ENCODE measurements at places on chromosomes 3 and 15.

- no peak for DNase-seq
Observed at GRCh38 chr3:16816048-16816780, 68.5 kb upstream of the PLCL2 start.

GRCh38 chr3:162538491-162538890 lies 1041.9 kb downstream of the OTOL1 start:
- DNase-seq, result no peak

DNA sequence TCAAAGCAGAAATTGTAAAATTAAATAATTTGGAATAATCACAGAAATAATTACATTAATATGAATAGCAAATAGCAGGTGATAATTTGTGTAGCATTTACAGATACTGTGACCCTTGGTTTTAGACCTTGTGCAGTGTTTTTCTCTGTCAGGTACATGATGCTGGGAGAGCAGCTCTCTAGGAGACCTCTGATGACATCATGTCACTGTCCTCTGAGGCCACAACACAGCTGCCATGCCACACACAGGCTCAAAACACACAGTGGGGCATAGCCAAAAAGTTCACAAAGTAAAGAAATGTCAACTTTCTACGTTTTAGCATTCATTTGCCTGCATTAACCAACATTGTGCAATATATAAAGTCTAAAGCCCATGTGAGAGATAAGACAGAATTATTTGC lies 71.8 kb upstream of the ZBTB20 start:
- no peak for DNase-seq

DNA sequence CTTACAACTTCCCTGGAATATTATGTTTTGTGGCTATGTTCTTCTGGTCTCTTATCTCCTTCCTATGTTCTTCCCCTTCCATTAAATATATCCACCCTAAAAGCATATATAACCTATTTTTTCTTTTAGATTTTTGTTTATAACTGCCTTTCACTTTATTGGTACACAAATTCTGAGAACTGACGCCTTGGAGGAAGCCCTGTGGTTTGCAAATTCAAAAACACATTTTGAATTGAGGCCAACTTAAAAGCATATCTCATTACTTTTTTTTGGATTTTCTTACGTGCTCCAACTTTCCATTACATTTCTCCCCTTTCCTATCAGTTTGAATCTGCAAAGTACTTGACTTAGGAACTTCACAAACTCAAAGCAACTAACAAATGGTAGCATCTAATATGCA lies 15.3 kb upstream of the COLQ start:
- no peak for DNase-seq

GRCh38 chr3:141392897-141393734 lies 24.8 kb downstream of the ZBTB38 start:
- DNase-seq, result no peak

GRCh38 chr3:107664614-107665013 lies 141.9 kb downstream of the BBX start:
- DNase-seq, result no peak

DNA sequence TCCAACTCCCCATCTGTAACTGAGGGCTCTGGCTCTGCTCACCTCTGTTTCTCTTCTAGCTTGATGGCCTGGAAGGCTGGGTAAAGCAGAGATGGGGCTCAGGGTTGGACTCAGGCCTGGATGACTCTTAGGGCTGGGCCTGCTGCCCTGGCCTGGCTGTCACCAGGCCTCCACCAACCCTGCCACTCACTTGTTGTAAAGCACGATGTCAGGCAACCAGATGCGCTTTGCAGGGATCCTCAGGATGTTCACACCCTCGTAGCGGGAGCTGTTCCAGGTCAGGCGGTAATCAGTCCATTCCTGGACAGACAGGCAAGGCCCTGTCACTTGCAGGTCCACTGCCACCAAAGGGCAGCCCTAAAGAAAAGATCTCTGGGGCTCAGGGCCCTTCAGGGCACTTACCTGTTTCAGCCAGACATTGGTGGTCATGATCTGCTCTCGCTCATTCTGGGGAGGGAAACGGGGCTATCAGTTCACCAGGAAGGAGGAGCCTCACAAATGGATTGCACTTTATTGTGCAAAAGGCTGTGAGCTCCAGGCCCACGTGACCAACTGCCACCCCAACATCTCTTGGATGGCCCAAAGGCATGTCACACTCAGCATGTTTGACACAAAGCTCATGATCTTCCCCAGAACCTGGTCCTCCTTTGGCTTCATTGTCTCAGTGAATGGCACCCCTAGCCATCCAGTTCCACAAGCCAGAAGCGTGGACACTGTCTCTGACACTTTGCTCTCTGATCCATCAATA lies 9.9 kb downstream of the CHRNB4 start:
- no peak for DNase-seq

- no peak for DNase-seq
Observed at GRCh38 chr3:124774841-124775402, 44.7 kb downstream of the UMPS start.

- no peak for DNase-seq
Observed at GRCh38 chr3:25697553-25697952, 32.8 kb upstream of the TOP2B start.

- no peak for DNase-seq
Observed at GRCh38 chr3:166390303-166390702, 553.1 kb upstream of the BCHE start.

DNA sequence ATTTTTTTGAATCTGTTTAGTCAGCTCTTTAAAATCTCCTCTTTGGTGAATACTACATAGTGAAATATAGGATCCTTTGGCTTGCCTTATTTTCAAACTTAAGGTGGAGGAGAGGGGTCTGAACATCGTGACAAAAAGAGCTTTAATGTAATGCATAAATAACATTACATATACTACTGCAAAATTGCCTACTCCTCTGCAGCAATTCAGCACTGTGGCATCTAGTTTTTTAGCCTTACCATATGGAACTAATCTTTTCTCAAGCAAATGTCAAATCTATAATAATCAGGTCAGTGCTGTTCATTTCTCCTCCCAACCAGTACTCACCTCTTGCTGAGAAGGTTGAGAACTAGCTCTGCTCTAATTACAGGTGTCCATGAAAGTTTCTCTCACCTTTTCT lies 394.0 kb upstream of the CDIN1 start:
- DNase-seq, result no peak

Data from stimulated activated CD8-positive, alpha-beta memory T cell treated with anti-CD3 and anti-CD28 coated beads, Interleukin-12 subunit alpha, Interleukin-12 subunit beta, amount 100 ng/mL, for 1 hour (primary cell).